Left renal pelvis (tissue), 4 donors: ENCODE measurements at places on chromosomes 13 and 19.

DNA sequence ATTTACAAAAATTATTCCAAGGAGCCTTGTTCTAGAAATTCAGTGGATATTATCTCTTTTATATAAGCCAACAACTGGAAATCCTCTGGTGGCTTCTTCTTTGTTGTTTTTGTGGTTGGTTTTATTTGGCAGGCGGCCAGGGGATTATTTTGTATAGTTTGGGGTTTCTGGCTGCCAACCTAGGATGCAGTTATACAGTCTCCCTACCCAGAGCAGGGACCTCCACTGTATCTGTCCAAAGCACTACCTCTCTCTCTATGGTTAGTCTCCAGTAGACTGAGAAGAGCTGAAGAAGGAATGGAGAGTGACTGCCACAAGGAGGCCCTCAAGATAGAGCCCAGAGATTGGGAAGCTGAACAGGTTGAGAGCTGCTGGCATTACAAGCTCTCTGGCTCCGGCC, 80.2 kb downstream of the ZAR1L start:
- no peak for DNase-seq

DNA sequence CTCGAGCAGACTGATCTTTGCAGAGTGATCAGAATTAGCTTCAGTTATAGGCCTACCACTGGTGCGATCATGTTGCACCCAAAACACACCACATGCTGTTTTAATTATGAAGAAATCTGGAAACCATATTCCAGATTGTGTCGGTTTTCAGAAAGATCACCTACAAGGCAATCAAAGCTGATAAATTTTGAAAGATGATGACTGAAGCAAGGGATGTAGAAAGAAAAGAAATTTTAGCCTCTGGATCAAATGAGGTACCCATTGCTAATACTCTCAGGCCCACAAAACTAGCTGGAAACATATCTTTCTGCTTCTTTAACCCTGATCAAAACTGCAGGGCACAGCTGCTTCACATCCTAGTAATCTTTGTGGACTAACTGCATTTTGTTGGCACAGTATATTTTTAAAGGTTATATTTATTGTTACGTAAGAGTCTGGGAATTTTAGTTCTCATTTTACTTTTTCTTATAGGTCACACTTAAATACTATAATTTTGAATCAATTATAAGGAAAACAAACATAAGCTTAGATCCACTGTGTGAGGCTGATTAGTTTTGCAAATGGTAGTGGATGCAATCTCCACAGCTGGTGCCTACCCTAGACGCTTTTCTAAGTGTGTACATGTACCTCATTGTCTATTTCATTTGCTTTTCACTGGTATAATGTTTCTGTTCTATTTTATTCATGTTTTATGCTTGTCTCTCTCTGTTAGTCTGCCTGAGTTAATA, 150.9 kb downstream of the RGCC start:
- DNase-seq: no peak

DNA sequence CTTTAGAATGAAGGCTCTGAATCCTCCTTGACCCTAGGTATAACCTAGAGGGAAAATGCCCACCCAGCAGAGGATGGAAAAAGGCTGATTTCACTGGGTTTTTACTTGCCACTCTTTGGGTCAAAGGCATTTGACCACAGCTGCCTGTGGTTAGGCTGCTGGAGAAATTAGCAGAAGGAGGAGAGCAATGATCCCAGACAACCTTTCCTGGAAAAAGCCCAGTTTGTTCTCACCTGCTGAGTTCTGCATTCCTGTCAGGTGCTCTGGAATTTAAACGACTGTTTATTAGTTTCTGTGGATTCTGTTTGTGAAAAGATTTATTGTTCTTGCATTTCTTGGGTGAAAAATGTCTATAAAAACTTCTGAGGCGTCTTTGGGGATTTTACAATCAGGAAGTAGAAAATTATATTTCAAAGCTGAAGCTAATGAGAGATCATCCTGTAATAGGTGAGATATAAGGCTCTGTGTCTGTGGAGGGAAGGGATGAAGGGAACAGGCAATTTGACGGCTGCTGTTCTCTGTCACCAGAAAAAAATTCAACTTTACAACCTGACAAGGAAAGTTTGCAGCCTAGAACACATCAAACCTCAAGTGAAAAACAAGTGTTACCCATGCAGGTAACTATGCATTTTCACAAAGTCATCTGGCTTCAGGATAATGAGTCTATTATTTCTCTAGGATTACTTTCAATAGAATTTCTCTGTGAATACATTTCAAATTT, 519.7 kb downstream of the DIAPH3 start:
- DNase-seq: no peak

DNA sequence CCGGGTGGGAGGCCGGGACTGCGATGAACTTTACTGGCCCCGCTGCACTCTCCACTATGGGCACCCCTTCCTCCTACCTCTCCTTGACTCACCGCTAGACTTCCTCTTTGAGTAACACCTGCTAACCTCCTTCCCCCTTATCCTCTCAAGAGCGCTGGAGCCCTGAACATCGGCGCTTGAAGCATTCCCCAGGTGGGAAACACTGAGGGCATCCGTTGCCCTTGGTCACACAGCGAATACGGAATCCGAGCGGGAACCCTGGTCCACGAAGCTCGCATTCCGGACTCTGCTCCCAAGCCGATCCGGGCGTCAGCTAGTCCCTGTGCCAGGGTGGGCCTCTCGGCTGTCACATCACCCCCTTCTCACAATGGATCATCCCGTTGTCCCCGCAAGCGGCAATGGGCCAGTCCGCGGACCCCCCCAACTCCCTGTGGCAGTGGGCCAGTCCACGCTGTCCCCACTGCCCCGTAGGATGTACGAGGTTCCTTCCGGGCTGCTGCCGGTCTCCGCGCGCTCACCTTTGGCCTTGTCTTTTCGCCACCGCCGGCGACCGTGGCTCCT, 4.2 kb downstream of the LIPE start:
- DNase-seq: peak; percentile 45

DNA sequence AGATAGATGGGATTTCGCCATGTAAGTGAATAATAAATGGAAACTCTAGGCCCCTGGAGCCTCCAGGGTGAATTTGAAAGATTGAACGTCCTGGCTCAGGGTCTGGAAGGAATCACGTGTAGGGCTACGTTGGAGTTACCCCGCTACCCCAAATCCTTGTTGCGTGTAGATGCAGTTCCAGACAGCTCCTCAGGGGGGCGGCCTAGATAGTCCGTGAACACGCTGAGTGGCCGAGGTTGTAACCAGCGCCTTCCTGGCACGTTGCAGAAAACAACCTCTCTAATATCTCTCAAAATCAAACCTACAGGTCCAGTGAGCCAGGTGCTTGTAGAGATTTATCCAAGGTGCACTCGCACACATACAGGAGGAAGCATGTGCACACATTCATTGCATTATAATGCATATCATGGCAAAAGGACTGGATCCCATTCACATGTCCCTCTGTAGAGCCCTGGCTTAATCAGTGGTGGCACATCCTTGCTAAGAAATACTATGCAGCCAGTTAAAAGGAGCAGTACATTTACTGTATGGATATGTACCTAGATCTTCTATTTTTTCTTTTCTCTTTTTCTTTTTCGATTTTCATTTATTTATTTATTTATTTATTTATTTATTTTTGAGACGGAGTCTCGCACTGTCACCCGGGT, 2.5 kb upstream of the KEAP1 start:
- DNase-seq: no peak
